ENCODE measurements at places on chromosomes 7 and 10.

DNA sequence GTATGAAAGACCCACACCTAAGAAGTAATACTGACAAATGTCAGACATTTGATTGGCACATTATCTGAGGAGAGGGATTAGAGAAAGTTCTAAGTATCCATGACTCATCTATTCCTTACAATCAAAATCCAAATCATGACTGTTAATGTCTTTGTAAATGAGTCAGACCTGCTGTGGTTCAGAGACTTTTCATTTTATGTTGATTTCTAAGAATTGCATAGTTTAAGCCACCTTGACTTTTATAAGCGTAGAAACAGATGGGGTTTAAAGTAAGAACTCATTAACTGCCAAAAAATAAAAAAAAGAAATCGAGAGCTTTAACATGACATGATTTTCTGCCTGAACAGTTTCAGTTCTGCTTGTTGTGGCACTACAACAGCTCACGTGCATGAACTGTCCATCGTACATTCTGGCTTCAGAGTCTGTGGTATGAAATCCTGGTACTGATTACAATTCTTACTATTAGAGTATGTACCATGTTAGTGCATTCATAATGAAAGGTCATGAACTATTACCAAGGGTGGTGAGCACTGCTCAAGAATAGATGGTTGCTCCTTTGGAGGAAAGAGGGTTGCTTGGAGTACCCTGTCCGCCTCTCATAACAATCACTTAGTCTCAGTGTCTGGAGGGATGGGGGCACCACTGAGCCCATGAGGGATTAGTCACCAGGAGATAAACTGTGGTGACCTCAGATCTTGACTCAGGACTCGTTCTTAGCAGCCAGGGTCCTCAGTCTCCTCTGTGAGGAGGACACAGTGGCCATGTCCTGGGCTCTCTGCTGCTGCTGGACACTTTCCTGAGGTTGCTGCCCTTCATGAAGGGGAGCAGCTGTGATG is 42.2 kb downstream of the ACSM6 start:
- DNase-seq, result no peak

DNA sequence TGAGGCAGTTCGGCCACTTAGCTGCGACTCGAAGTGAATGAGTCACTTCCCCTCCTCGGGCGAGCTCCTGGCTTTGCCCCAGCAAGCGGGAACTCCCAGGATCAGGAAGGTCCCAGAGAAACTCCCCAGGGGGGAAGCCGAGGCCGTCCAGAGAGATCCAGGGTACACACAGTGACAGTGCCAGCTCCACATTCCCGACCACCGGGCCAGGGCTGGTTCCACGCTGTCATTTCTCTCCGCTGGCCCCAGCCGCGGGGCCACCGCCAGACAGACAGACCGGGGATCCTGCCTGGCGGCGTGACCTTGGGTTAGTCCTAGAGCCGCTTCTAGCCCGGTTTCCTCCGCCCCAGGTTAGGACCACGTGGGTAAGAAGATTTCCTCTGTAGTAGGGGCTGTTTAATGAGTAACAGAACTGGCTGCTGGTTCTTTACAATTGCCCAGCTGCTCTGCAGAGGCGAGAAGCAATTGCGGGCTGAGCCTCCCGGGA is 463 bp upstream of the UPP1 start:
- no peak for DNase-seq

DNA sequence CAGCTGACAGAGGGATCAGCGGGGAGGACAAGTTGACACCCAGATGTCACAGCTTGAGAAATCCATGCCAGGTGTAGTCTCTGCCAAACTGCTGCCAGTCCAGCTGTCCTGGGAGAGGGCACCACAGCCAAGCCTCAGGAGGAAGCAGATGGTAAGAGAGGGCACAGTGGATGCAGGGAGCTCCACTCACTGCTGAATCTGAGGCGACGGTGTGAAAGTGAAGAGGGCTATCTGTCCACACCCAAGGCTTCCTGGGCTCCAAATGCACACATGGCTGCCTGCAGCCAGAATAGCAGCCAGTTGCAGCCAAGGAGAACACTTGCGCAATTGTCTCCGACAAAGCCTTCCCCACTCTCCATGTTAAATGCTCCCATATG is 502.4 kb downstream of the GRID1 start:
- no peak for DNase-seq

- no peak for DNase-seq
Measured at GRCh38 chr7:28178599-28178998, 2.0 kb downstream of the JAZF1 start.

- no peak for DNase-seq
Measured at GRCh38 chr10:97490592-97490991, 7.6 kb downstream of the MMS19 start.

DNA sequence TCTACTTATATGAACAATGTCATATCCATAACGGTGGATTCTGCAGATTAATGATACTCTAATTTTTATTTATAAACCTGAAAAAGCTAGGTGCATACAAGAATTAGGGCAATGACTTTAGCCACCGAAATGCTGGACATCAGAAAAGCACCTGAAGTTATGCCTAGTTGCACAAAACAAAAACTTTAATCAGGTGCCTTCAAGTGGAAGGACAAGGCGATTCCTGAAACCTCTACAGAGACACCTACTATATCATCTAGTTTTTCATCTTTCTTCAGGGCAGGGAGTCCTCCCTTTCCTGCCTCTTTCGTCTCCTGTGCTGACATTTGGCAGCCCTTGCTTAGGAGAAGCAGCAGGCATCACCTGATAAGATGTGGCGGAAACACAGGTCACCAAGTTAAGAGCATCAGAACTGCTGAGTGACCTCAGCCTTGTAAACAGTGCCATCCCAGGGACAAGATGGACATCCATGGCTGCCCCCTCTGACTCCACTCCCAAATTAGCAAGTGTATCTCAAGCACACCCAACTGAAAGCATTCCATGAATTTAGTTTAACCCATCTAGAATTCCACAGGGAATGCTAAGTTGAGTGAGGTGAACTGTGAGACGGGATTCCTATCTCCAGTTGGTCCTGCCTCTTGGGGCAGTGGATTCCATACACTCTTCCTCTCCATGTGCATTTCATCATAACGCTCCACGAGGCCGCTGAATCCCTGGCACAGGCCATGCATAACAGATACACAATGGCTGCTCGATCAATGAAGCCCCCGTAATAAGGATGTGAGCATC is 5.8 kb downstream of the ITPRIP start:
- DNase-seq, result no peak

- no peak for DNase-seq
Measured at GRCh38 chr10:46224414-46224682, 62.4 kb upstream of the ANTXRL start.

DNA sequence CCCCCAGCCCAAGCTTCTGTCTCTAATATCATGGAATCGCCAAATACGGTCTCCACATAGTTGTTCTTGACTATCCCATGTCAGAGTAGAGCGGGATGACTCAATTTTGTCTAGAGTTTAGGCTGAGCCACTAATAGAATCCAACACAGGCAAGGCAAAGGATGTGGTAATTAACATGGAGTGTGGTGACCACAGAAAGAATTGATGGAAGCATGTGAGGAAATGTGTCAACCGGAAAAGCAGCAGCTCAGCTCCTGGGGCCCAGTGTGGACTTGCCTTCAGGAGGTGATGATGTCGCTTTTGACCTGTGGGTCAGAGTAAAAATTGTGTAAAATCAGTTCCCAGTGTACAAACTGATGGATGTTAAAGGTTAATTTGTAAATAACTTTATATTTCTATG is 139.3 kb upstream of the KLF6 start:
- DNase-seq, result no peak

DNA sequence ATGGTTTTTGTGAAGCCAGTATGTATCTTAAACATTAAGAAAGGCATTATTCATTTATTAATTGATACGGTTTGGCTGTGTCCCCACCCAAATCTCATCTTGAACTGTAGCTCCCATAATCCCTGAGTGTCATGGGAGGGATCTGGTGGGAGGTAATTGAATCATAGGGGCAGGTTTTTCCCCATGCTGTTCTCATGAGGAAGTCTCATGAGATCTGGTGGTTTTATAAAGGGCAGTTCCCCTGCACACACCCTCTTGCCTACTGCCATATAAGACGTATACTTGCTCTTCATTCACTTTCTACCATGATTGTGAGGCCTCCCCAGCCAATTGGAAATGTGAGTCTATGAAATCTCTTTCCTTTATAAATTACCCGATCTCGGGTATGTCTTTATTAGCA is 28.1 kb downstream of the OTUD1 start:
- DNase-seq, result no peak

- DNase-seq, result no peak
Measured at GRCh38 chr10:109934958-109935793, 11.9 kb upstream of the XPNPEP1 start.

GRCh38 chr10:30877111-30877510 is 154.6 kb downstream of the ZNF438 start:
- no peak for DNase-seq

- DNase-seq, result no peak
Measured at GRCh38 chr7:187227-187927, 5.0 kb upstream of the FAM20C start.

- no peak for DNase-seq
Measured at GRCh38 chr10:114931072-114931679, 6.8 kb upstream of the TRUB1 start.

GRCh38 chr10:84523526-84523925 is 195.1 kb downstream of the CCSER2 start:
- no peak for DNase-seq

DNA sequence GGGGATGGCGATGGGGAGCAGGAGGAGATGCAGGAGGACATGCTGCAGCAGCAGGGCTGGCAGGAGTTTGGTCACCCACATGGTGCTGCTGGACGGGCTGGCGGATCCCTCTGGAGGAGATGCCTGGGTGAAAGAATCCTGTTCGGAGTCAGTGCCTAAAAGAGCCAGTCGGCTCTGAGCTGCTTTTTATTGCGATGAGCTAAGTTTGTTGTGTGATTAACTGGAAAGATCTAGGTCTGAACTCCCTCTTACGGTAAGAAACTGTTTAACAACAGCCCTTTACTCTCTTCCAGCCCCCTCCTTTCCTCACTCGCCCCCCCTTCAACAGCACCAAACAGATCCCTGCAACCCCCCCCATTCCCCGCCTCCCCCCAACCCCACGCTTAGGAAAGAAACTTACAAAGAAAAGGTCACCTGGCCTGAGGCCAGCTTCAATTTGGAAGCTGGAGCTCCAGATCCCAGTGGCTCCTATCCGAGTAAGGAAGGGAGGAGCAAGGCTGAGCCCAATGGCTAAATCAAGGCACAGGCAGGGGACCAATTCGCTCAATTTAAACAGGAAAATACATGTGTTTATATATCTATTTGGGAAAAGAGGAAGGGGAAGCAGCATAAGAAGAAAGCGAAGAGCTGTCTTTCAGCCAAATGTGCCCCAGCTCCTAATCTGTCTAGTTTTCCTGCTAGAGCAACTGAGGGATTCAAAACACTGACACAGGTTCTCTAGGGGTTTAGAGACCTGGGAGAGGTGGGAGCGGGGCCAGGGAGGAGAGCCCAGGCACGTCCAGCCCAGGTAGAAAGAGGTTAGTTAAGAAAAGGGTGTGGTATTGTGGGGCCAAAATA is at the start of gene HGF:
HGF (minus strand) TSS at position 157 of the 837 bp plus-strand sequence; CDS start at position 81, 76 bp downstream.
- no peak for DNase-seq

DNA sequence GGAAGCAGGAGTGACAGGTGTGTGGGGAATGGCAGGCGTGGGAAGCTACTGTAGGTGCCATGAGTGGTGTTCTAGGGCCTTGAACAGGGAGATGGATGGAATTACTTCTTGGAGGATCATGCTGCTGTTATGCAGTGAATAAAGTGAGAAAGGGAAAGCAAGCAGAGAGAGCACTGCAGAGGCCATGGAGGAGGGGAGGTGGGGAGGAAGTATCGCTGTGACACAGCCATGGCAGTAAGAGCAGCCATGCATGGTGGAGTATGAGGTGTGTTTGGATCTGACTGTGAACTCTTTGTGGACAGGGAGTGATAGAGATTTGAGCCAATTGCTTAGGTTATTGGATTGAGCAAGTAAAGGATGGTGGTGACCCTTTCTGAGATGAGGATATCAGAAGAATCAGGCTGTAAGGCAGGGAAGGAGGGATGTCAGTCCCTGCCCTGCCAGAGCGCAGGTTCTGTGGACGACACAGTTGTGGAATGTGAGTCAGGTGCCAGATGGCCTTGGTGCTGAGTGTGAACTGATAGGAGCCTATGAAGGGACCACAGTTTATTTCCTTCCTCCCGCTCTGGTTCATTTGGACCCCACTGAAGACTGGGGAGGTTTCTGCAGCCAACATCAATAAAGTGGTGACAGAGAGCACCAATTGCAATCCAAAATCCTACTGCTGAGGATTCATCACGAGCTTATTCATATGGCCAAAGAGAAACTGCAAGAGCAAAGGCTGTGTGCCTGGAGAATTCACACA is 105.5 kb upstream of the TMEM72 start:
- DNase-seq, result no peak

DNA sequence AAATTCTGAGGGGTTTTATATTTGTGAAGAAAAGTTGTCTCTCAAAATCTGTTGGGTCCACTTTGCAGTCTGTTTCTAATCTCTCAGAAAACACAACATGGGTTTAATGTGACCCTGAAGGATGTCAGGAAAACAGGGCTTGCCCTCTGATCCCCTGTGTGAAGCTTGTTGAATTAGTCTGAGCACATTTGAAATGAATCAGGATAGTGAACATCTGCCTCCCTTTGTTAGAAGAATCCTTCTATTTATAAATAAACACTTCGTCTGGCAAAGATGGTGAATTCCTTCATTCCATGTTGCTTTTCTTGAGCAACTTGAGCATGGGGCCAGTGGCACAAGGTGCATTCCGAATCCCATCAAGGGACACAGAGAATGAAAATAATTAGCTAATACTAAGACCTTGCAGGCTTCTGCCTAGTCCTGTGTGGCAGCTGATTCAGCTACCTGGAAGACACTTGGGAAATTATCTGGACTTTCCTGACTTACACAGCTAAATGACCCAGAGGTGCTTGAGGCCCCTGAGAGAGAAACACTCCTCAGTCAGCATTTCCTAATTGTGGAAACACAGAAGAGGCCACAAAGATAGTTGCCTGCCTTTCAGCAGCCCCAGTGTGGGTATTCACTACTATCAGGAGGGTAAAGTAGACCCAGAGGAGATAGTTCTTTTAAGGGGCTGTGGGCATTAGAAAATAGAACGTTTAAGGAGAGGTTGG is 305.5 kb downstream of the C7orf25 start:
- DNase-seq, result no peak

GRCh38 chr10:88289342-88289741 is 293.8 kb downstream of the RNLS start:
- DNase-seq, result no peak

- DNase-seq, result no peak
Measured at GRCh38 chr7:148368562-148368961, 222.0 kb upstream of the C7orf33 start.

GRCh38 chr7:67854221-67855178 is 857.9 kb downstream of the TYW1 start:
- DNase-seq, result no peak
